Karpas-422 (cell line): ENCODE measurements at places on chromosomes 5 and 9. TPM values are rescaled to one million over a fixed set of nuclear protein-coding genes. Genes with fewer than 3 reads are reported as not detected.

GRCh38 chr5:111769541-111769940 is 12.5 kb upstream of the NREP start:
- H3K36me3 ChIP-seq = no peaks in the 10 kb centered on the region
- H3K27ac ChIP-seq = no peak overlapping the region
- no peak for DNase-seq
- no peak overlapping the region for H3K4me3 ChIP-seq
- no peaks in the 10 kb centered on the region for H3K4me1 ChIP-seq

DNA sequence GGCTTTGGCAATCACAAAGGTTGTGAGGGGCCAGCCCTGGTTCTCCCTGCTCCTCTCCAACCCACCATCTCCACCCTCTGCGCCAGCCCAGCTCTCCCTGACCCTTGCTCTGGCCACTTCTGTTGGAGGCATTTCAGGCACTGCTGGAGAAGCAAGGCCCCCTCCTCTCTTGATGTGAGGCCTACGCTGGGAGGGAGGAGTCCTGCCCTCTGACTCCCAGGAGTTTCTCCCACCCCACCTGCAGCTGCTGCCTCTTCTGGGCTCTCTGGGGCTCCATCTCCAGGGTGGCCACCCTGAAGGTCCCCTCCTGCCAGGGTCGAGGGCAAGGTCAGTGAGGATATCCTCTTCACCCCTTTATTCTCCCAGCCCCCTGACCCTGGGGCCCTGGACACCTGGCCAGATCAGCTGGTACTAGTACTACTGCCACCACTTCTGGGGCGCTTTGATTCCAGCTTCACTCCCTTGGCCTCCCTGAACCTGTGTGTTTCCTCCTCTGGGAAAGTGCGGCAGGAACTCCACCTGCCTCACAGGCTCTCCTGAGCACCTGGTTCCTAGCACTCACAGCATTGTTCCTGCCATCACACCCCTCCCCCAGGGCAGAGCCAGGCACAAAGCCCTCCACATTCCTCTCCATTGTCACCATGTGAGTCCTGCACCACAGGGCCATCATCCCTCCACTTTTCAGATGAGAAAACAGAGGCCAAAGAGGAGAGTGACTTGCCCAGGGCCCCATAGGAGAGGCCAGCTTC is 23.8 kb upstream of the TDRD7 start:
- no peaks in the 10 kb centered on the region for H3K27me3 ChIP-seq
- no peak overlapping the region for H3K27ac ChIP-seq
- H3K36me3 ChIP-seq = no peaks in the 10 kb centered on the region

GRCh38 chr9:109181284-109181683 is 14.2 kb upstream of the FRRS1L start:
- no peak for DNase-seq
- H3K4me3 ChIP-seq = no peak overlapping the region
- no peaks in the 10 kb centered on the region for H3K27me3 ChIP-seq
- H3K36me3 ChIP-seq = no peaks in the 10 kb centered on the region
- no peak overlapping the region for H3K27ac ChIP-seq
- H3K4me1 ChIP-seq = no peaks in the 10 kb centered on the region

DNA sequence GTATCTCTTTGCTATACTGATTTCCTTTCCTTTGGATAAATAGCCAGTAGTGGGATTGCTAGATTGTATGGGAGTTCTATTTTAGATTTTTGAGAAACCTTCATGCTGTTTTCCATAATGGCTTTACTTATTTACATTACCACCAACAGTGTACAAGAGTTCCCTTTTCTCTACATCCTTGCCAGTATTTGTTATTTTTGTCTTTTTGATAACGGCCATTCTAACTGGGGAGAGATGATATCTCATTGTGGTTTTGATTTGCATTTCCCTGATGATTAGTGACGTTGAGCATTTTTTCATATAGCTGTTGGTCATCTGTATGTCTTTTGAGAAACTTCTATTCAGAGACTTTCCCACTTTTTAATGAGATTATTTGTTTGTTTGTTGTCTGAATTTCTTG is 25.8 kb downstream of the NADK2 start:
- peaks cover 32% of the 10 kb centered on the region for H3K4me1 ChIP-seq
- no peaks in the 10 kb centered on the region for H3K27me3 ChIP-seq
- peak overlapping the region; percentile 76 for H3K27ac ChIP-seq

GRCh38 chr9:3513265-3513818 is 12.5 kb downstream of the RFX3 start:
- H3K4me3 ChIP-seq = no peak overlapping the region
- no peaks in the 10 kb centered on the region for H3K36me3 ChIP-seq
- peaks cover 71% of the 10 kb centered on the region for H3K4me1 ChIP-seq

GRCh38 chr5:178404987-178405386 is 172.4 kb upstream of the PHYKPL start:
- H3K36me3 ChIP-seq = no peaks in the 10 kb centered on the region
- no peak overlapping the region for H3K27ac ChIP-seq
- H3K4me1 ChIP-seq = no peaks in the 10 kb centered on the region
- H3K4me3 ChIP-seq = no peak overlapping the region

DNA sequence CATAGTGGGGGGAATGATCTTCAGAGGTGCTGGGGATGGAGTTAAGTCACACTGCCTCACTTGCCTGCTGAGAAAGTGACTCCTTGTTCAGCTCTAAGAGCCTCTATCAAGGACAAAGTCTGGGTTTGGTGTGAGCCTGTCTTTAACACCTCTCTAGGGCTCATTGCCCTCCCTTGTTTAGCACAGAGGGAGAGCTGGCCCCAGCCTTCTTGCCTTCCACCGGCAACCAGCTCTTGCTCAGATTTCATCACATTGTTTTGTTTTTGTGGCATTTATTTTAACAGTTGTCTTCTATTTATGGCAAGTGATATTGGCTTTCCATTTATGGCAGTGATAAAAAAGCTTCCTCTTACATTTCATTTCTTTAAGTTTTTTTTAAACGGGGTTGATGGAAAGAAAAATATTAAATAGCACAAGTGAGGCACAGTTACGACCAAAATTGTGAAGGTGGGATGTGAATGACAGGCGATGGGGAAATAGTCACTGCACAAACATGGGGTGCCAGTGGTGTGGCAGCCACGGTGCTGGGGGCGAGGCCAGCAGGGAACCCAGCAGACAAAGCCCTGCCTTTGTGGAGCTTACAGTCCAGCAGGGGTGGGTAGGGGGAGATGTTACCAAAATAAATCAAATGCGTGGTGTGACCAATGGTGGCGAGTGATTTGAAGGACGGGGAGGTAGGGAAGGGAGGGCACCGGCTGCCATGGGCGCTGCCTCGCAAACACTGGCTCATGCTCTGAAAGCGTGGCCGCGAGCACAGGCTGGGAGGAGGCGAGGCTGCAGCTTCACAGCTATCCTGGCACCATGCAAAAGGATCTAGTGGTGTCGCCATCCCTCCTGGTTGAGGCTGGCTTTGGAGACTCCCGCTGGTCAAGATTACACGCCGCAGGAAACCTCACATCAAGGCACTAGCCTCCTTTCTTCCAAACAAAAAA is 21.2 kb upstream of the UNC5A start:
- no peaks in the 10 kb centered on the region for H3K4me1 ChIP-seq
- no peaks in the 10 kb centered on the region for H3K36me3 ChIP-seq
- no peak overlapping the region for H3K4me3 ChIP-seq
- no peak overlapping the region for H3K27ac ChIP-seq
- no peaks in the 10 kb centered on the region for H3K27me3 ChIP-seq

GRCh38 chr5:116922532-116922931 is 347.9 kb upstream of the SEMA6A start:
- DNase-seq = no peak
- H3K27me3 ChIP-seq = no peaks in the 10 kb centered on the region
- H3K4me1 ChIP-seq = no peaks in the 10 kb centered on the region

GRCh38 chr5:119271758-119272730 is 83.8 kb upstream of the TNFAIP8 start:
- peak overlapping the region; percentile 98 for H3K27ac ChIP-seq
- no peaks in the 10 kb centered on the region for H3K36me3 ChIP-seq
- no peak overlapping the region for H3K4me3 ChIP-seq
- DNase-seq = no peak
- peaks cover 87% of the 10 kb centered on the region for H3K4me1 ChIP-seq
- H3K27me3 ChIP-seq = no peaks in the 10 kb centered on the region

GRCh38 chr5:127313847-127314473 is 23.4 kb downstream of the MEGF10 start:
- DNase-seq = peak; percentile 82
- no peak overlapping the region for H3K4me3 ChIP-seq
- H3K36me3 ChIP-seq = no peaks in the 10 kb centered on the region
- H3K27ac ChIP-seq = no peak overlapping the region
- no peaks in the 10 kb centered on the region for H3K27me3 ChIP-seq
- H3K4me1 ChIP-seq = no peaks in the 10 kb centered on the region

- no peak overlapping the region for H3K27ac ChIP-seq
- H3K4me3 ChIP-seq = no peak overlapping the region
- H3K4me1 ChIP-seq = no peaks in the 10 kb centered on the region
- H3K27me3 ChIP-seq = no peaks in the 10 kb centered on the region
- H3K36me3 ChIP-seq = no peaks in the 10 kb centered on the region
- DNase-seq = no peak
These were observed 189.6 kb upstream of the SEMA6A start for GRCh38 chr5:116763987-116764866.

DNA sequence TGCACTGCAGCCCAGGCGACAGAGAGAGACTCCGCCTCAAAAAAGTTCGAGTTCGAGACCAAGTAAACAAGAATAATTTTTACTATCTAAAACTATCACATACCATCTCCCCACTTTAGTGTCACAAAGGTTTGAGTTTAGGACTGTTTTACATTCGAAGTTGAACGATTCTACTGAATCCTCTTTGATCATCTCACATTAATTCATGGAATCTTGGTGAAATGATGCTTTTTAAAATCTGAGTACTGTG is 715 bp upstream of the RPS6 start:
- H3K4me3 ChIP-seq = peak overlapping the region; percentile 90
- peaks cover 39% of the 10 kb centered on the region for H3K36me3 ChIP-seq
- H3K27me3 ChIP-seq = no peaks in the 10 kb centered on the region

NUTM2F gene
- total RNA-seq = not detected in 2 replicates

BRIX1 gene
- 22.8 and 48.6 TPM in 2 replicates for total RNA-seq

PCDHGA2 gene
- 0.04 TPM in 1 of 2 replicates, not detected in the other for total RNA-seq

INSYN2B gene
- total RNA-seq = 0.07 TPM in 1 of 2 replicates, not detected in the other
